ENCODE measurements at places on chromosomes 12 and 14.

DNA sequence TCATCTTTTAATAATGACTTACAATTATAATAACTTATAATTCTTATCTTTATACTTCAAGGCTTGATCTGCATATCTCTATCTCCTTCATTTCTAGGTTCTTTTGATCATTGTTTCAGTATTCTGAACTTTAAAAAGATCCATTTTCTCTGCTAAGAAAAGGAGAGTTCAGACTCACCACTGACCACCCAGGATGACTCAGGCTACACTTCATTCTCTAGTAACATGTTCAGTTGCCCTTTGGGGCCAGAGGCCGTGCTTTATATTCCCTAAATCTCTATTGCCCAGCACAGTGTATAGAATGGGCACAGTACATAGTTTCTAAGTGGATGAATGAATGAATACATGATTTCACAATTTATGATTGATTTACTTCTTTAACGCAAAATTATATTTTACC is 268.7 kb downstream of the AKAP6 start:
- no peak for DNase-seq

GRCh38 chr12:132477017-132477702 is 12.8 kb upstream of the FBRSL1 start:
- DNase-seq = no peak

GRCh38 chr14:80605536-80605935 is 336.0 kb downstream of the CEP128 start:
- DNase-seq = no peak

DNA sequence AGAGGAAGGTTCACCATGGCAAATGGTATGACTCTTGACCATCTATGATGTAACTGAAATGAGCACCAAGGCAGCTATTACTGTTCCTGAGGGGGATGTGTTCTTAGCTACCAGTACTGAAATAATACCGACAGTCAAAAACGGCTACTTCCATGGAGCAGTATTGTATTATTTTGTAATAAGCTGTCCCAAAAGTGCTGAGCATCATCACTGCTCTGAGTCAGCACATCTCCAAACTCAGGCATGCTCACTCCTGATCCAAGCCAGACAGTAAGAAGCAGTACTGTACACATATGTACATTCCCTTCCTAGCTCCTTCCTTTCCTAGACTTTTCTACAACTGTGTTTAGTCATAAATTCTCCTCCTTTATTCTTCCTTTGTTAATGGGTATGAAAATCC is 8.6 kb downstream of the VTI1B start:
- no peak for DNase-seq

GRCh38 chr12:62933602-62934238 is 1.2 kb downstream of the PPM1H start:
- no peak for DNase-seq

- no peak for DNase-seq
Measured at GRCh38 chr12:110001596-110001995, 2.4 kb downstream of the ANKRD13A start.

DNA sequence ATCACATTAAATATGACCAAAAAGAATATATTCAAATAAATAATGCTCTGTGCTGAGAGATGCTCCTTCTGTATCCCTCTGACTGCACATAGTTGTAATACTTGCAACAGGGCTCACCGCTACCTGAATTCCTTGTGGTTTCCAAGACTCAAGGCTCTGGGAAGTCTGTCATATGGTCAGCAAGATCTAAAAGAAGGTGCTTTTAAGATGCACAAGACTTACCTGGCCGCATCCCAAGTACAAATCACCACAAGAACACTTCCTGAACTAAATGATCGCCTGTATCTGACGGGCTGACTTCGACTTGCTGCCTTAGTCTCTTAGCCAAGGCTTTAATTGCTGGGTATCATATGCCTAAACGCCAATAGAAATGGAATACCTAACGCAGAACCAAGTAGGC is 67.2 kb downstream of the HECTD4 start:
- no peak for DNase-seq
